GM19239 (cell line): ENCODE measurements at places on chromosomes 5 and 9.

GRCh38 chr9:14240537-14240936 lies 73.4 kb downstream of the NFIB start:
- DNase-seq = no peak

GRCh38 chr5:3456121-3456681 lies 139.4 kb upstream of the IRX1 start:
- no peak for DNase-seq

GRCh38 chr5:11012295-11012694 lies 251.3 kb upstream of the DAP start:
- no peak for DNase-seq

DNA sequence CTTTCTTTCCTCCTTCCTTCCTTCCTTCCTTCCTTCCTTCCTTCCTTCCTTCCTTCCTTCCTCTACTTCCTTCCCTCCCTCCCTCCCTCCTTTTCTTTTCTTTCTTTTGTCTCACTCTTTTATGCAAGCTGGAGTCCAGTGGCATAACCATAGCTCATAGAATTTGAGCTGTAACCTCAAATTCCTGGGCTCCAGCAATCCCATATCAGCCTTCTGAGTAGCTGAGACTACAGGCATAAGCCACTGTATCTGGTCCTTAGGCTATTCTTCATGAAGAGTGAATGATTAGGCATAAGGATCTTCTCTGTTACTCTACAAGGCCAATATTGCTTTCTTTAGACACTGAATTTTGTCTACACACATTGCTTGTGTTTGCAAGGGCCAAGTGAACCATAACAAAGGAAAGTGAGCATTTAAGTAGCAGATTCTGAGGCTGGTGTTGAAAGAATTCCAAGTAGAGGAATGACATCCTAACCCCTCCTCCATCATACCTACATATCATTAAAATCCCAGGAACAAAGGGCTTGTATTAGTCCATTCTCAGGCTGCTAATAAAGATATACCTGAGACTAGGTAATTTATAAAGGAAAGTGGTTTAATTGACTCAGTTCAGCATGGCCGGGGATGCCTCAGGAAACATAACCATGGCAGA lies 293.2 kb downstream of the HCN1 start:
- DNase-seq = no peak

DNA sequence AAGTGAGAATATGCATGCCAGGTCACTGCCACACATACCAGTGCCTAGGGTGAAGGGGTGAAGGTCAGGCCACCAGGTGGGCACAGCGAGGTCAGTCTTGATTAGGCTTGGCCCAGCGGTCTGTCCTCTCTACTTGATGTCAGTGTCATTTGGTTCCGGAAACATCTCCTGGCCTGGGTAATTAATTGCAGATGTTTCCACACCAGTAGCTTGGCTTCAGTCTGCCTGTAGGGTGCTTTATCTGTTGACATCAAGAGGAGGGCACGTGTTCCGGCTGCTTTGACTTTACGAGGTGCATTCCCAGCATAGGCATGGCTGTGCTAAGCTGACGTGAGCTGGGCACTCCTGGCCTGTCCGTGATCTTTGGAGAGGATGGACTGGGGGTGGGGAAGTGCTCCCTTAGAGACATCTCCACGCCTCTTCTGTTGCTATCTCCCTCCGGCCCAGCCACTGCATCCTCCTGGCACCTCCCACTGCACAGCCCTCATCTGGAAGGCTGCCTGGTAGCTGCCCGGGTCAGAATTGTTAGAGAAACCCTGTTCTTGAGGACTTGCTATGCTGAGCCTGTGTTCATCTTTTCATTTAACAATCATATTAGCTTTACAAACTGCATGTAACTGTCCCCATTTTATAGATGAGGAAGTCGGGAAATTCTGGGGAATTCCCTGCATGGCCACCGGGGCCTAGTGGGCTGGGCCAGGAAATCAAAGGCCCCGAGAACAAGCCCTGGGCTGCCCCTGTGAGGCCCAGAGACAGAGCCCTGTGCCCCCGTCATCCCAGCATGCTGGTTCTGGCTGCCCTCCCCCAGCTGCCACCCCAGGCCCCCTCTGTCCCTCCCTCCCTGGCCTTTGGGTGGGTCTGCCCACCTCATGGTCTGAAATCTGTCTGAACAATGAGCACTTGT lies 29.1 kb downstream of the JADE2 start:
- DNase-seq = no peak

GRCh38 chr5:157387683-157388093 lies 72.3 kb upstream of the NIPAL4 start:
- no peak for DNase-seq

DNA sequence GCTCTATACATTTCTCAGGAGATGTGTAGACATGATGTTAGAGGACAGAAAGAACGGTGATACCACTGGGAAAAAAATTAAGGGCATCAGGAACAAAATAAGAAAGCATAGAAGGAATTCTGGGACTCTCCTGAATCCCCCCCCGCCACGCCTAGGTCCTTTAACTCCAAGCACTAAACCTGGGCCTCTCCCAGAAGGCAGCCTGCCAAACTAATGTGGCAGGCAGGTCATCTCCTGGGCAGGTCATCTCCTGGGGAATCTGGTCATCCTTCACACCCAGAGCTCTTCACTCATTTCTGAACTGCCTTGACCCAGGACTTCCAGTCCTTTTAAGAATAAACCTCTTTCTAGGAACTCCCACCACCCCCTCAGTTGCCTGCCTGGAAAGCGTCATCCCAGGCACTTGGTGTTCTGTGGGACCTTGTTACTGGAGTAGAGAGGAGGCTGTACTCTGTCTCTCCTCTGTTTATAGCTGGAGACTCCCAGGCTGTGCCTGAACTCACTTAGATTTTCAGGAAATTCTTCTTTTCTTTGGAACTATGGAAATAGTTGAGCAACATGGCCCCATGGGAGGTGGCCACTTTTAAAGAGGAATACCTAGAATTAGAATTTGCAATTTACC lies 24.1 kb downstream of the PSAT1 start:
- DNase-seq = no peak

DNA sequence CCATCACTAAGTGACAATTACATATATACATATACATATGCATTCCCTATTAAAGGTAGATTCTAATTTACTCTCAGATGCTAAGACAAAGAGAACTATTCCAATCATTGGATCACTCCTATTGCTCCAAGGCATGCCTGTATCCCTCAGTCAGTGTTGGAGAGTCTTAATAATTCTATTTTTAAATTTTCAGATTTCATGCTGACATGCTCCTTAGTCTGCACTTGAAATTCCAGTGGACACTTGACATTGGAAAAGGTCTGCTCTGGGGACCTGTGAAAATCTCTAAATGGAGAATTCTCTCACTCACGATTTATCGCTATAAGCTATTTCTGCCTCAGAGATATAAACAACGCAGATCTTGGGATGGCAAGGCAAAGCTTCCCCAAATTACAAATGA lies 3.9 kb upstream of the FUBP3 start:
- no peak for DNase-seq

- no peak for DNase-seq
These were observed 241.5 kb downstream of the AUH start for GRCh38 chr9:91120200-91120599.

- DNase-seq = no peak
These were observed 3.9 kb downstream of the EBF1 start for GRCh38 chr5:159095866-159096242.

DNA sequence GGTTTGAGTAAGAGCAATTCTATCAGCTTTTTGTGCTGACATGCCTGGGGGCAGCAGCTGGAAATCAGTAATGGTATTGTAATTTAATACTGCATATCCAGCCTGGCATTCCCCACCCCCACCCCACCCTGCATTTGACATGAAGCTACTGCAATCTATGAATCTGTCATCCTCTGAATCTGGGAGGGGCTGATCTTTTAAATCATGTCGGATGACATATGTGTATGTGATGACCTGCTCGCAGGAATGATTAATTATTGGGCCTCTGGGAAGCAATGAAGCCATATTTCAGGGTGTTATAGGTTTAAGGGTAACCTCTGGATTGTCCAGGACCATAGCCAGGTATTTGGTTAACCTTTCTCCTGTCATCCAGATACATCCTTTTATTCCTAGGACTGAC lies 64.6 kb upstream of the RASGRF2 start:
- no peak for DNase-seq

DNA sequence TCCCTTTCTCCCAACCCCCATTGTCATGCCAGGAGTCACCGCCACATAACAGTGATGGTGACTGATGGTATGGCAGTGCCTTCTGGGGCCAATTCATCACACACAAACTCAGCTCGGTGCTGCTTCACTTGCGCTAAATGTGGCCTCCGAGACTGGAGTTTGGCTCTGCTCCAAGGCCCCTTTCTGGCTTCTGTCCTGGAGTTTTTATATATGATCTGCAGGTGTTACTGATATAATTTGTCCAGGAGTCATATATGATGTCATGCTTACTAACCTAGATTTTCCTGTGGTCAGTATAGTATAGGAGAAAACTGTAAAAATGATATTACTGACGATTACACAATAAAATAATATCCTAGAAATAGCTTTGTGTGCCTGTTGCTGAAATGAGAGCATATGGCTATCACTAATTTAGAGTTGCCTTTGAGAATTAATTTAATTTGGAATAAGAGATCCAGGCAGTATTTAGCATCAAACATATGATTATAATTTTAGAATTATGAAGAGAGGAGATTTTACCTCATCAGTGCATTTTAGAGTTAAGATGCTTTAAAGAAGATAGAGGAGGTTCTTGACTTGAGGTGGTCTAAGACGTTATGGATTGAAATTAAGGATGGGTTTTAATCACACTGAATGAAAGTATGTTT lies 334.1 kb upstream of the CD180 start:
- no peak for DNase-seq

GRCh38 chr5:55969956-55970355 lies 24.8 kb downstream of the IL6ST start:
- DNase-seq = no peak

DNA sequence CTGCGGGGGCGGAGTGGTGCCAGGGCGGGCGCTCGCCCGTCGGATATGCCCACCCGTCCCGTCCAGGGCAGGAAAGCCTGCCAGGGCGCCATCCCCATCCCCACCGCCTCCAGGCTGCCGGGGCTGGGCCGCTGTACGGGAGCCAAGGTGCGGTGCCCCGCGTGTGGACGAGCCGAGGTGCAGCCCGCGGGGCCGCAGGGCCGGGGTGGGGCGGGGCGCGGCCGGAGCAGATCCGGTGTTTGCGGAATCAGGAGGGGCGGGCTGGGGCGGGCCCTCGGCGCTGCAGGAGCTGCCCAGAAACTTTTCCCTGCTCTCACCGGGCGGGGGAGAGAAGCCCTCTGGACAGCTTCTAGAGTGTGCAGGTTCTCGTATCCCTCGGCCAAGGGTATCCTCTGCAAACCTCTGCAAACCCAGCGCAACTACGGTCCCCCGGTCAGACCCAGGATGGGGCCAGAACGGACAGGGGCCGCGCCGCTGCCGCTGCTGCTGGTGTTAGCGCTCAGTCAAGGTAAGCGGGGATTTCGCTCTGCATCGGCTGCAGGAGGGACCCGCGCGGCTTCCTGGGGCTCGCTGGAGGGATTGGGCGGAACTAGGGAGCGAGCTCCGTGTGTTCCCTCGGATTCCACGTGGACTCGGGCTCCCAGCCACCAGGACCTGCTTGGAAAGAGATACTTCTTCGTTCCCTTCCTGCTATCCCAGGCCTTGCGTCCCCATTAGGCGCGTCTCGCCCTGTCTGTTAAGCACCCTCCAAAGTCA lies at the start of gene ITGA2:
TSS of gene ITGA2 (plus strand) at position 328 of the 756 bp plus-strand sequence. CDS start at position 445, 117 bp downstream.
- DNase-seq = no peak

DNA sequence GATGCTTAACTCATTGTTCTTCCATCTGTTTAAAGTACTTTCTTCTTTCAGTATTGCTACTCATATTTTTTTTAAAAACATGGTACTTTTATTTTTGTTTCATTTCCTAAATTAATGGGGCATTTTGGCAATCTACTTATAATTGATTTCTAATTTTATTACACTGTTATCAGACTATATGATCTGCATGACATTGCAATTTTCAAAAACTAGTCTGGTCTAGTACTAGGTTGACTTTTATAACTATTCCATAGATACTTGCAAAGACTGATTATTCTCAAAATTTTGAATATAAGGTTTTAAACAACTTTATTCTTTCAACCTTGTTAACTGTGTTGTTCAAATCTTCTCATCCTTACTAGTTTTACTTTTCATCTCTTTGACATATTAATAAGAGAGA lies 63.9 kb upstream of the MVB12B start:
- DNase-seq = no peak

DNA sequence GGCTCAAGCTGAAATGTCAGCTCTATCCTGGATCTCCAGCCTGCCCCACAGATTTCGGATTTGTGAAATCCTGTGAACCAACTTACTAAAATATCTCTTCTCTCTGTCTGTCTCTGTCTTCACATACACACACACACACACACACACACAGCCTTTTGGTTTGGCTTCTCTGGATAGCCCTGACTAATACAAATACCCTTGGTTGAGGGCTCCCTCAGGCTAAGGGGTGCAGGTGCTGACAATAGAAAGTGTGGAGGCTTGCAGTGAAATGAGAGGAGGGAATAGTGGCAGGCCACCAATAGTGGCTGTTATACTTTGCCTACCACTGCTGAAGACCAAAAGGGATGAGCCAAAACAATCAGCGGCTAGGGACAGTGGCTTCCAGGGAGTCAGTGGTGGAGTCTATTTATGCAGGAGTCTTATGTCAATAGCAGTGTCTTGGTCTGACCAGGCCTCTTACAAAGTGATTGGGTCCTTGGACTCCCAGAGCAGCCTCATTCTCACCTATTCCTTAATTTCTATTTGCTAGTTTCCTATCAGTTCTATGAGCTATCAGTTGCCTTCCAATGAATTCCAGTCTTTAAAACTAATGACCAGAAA lies 93.2 kb upstream of the GAS1 start:
- DNase-seq = no peak

GRCh38 chr5:168685566-168685965 lies 106.4 kb upstream of the PANK3 start:
- DNase-seq = no peak

- DNase-seq = no peak
These were observed 1941.6 kb upstream of the C9orf72 start for GRCh38 chr9:29514862-29515261.

GRCh38 chr5:165108809-165109208 lies 1603.4 kb downstream of the MAT2B start:
- DNase-seq = no peak

- no peak for DNase-seq
These were observed 11.7 kb upstream of the CERCAM start for GRCh38 chr9:128408963-128409431.

GRCh38 chr5:74040811-74041491 lies 415.0 kb downstream of the ARHGEF28 start:
- DNase-seq = no peak

- no peak for DNase-seq
These were observed 53.5 kb upstream of the OTULINL start for GRCh38 chr5:14528115-14528514.

- DNase-seq = no peak
These were observed 114.1 kb upstream of the ELL2 start for GRCh38 chr5:96075579-96076289.

GRCh38 chr5:113378081-113378480 lies 56.7 kb downstream of the TSSK1B start:
- no peak for DNase-seq
